ENCODE measurements at places on chromosomes 1 and 21. TPM values are rescaled to one million over a fixed set of nuclear protein-coding genes. Genes with fewer than 3 reads are reported as not detected.

- no peak for DNase-seq
These were observed 78.8 kb downstream of the PIK3CD start for GRCh38 chr1:9730096-9730901.

DNA sequence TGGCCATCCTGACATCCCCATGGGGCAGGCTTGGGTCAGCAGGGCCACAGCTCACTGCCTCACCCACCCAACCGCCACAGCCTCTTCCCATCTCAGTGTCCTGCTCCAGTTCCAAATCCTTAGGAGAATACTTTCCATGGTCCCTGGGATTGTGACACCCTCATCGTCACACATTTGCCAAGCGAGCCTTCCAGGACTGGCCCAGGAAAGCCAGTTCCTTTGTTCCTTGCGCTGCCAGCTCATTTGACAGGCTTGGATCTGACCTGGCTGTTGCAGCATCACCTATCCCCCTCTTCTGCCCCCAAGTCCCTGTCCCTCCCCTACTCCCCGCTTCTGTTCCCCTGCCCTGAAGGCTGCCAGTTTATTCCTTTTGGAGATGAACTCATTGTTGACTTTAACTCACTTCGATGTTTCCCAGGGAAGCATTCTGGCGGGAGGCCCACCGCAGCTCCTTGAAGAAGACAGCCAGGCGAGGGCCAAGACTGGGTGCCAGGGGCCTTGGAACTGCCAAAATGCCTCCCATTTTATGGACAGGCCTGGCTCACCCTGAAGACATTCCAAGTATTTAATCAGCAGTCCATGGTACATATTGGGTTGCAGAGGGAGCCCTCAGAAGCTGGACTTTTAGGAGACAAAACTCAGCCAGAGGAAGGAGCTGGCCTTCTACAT, 10.2 kb upstream of the GNL2 start:
- DNase-seq = no peak

DNA sequence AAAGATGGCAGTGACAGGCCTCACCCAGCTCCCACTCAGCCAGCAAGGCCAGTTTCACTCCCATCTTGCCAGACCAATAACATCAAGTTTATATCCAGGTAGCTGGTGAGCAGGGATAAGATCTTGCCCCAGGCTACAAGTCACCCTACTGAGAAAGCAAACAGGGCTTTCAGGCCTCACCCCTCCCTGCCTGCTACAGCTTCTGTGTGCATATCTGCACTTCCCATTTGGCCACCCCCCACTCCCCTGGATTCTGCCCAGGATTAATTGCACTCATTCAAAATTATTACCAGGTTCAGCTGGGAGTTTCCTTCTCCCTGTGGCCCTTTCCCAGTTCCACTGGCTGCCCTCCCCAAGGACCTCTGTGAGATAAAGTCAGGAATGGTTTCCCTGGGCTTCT, 352.1 kb downstream of the TBX15 start:
- DNase-seq = no peak

DNA sequence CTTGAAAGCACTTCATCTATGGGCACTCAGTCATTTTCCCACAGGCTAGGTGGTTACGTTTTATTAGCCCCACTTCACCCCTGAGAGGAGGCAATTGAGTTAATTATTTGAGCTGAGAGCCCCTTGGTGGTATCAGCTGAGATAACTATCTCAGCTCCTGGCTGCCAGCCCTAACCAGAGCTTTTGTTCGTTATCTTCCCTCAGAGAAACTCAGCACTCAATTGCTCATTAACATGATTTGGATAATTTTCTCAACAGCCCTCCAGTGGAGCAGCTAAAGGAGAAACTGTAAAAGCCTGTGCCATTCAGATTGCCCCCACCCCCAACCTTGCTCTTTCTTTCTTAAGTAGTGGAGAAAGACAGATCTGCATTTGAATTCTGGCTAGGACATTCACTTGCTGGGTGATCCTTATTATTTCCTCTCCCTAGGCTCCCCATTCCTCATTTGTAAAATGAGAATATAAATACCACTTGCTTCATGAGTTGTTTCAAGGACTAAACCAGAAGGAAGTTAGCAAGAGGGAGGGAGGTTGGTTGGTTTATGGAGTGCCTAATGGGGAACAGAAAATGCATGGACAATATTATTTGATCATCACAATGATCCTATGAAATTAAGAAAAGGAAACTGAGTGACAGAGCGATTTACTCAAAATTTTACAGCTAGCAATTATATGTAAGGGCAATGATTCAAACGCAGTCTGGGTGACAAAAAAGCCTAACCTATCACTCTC, 218.7 kb upstream of the FGGY start:
- no peak for DNase-seq

Gene CGN
- 0.36 TPM for total RNA-seq

Gene SLC41A1
- total RNA-seq = 6.3 TPM

DNA sequence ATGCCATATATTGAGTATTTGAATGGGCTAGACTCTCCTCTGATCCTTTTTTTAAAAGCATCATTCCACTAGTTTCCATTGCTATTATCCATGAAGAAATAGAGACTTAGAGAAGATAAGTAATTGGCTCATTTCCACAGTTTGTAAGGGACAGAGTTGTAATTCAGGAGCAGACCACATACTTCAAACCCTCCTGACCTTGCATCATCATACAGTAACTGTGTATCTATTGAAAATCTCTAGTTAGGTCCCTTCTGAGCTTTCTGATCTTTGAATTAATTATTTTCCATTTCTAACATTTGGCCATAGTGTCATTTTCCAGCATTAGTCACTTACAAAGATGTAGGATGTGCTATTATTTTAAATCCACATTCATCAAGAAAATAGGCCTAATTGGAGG, 386.5 kb upstream of the ST6GALNAC5 start:
- no peak for DNase-seq

DNA sequence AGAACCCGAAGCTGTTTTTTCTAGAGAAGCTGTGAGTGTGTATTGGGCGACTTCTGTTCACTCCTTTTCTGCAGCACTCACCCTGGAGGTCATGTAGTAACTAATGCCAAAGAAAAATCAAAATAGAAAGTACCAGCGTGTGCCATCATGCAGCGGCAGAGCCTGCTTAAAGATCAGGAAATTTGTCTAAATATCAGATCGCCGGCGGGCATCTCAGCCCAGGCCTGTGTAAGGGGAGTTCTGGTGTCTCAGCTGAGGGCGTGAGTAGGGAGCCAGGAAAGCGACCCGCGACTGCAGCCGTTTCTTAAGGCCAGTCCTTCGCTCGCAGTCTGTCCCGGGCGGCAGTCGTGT, 768 bp downstream of the EDARADD start:
- DNase-seq = no peak

- peak; percentile 53 for DNase-seq
These were observed 52.9 kb downstream of the MRPS6 start for GRCh38 chr21:34126269-34126668.

GRCh38 chr21:18157406-18157805, 87.2 kb upstream of the CHODL start:
- no peak for DNase-seq

Gene GSTM1
- total RNA-seq = not detected

Gene LYPD8
- total RNA-seq = not detected

DNA sequence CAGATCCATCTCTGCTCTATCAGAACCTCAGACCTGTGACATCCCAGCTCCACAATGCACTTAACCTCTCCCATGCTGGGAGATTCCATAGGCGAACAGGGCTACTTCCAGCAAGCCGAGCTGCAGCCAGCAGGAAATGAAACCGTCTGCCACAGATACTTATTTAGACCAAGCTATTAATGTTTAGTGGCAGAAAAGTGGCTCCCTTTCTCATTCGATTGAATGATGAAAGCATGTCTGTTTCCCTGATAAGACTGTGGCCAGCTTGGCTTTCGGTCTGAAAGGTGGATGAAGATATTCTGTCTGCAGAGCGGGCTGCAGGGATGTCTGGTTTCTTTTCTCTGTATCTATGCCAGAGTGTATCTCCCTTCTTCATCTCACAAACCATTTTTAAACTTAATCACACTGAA, 146.4 kb downstream of the GREM2 start:
- DNase-seq = peak; percentile 54

DNA sequence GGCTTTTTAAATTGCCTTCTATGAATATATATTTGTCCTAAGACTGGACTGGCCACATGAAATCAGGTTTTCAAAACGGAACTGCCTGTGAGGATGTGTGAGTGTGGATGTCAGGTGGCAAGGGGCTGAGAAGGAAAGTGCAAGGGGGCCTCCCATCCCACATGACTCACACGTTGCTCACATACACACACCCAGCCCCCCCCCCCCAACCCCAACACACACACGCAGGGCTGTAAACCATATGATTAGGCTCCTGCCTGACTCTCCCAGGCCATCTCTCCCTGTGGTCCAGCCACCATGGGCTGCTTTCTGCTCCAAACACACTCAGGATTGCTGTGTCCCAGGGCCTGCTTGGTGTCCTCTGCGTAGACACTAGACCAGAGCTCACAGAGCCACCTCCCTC, 22.4 kb downstream of the DEGS1 start:
- peak; percentile 91 for DNase-seq

GRCh38 chr21:46155514-46156377, at the start of gene FTCD:
FTCD (minus strand) TSS chr21:46155579; CDS start chr21:46155523, 56 bp downstream.
- DNase-seq = no peak

Gene CFAP107
- total RNA-seq = not detected

- DNase-seq = peak; percentile 37
These were observed 200.1 kb downstream of the ZC3H11B start for GRCh38 chr1:219412772-219413171.

- no peak for DNase-seq
These were observed 143.9 kb downstream of the RGS7 start for GRCh38 chr1:241213139-241213538.

GRCh38 chr1:162276493-162276892, 100.2 kb downstream of the SPATA46 start:
- peak; percentile 25 for DNase-seq

DNA sequence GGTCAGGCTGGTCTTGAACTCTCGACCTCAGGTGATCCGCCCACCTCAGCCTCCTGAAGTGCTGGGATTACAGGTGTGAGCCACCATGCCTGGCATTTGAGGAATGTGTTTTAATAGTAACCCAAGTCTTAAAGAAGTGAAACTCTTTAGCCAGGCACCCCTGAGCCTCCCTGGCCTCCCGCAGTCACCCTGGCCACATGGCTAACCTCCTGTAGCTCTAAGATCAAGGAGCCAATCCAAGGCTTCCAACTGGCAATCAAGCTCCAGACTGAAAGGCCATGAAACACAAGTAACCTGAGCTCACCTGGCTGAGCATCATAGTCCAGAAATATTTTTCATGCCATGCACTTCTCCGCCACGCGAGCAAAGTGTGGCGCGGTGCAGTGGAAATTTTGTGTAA, 84.3 kb downstream of the LTN1 start:
- no peak for DNase-seq

Gene FCRL4
- total RNA-seq = not detected

DNA sequence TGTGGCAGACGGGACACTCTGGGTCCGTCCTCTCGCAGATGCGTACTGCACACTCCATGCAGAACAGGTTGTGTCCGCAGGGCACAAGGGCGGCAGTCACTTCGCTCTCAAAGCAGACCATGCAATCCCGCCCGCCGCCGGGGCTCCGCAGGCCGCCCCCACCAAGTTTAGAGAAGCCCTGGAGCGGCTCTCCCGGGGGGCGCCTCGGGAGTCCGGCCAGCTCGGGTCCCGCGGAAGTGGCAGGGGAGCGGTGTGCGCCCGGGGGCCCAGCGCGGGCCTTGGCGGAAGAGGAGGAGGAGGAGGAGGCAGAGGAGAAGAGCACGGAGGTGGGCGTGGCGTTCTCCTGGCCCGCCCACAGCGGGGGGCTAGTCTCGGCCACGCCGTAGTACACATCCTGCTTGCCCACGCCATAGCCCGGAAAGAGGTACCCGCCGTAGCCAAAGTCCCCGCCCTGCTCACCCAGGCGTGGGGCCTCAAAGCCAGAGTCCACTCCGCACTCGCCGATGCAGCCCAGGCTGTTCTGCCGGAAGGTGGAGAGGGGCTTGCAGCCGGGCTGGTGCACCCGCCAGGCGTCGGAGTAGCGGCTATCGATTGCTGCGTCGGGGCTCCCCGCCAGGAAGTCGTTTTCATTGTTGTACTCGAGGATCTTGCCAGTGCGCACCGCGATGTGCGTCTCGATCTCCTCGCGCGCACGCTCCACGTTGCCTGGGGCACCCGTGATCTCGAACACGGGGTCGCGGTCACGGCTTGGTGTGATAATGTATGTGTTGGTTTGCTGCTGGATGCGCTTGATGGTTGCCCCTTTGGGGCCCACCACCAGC, 5.4 kb downstream of the MEX3A start:
- DNase-seq = no peak

- no peak for DNase-seq
These were observed 96.8 kb upstream of the BMP8A start for GRCh38 chr1:39394598-39394997.

DNA sequence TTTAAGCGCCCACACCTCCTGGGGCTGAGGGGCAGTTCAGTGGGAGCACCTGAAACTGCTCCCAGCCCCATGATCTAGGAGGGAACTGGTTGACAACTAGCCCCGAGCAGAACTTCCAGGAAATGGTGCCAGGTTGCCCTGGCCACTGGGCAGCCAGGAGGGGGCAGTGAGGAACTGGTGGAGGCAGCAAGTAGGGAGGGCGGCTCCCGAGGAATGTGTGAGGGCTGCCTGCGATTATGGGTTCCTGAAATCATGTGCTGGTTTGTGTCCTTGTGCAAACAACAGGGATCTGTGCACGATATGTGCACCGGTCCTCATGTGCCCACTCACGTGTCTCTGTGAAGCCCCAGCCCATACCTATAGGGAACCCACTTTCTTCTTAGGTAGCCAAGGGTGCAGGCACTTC, 9.9 kb downstream of the GPR3 start:
- DNase-seq = peak; percentile 55

- DNase-seq = peak; percentile 80
These were observed 72.6 kb upstream of the IPO9 start for GRCh38 chr1:201756406-201756805.

GRCh38 chr1:27299385-27300271, 22.3 kb upstream of the TMEM222 start:
- peak; percentile 100 for DNase-seq

Gene GPR25
- not detected for total RNA-seq

DNA sequence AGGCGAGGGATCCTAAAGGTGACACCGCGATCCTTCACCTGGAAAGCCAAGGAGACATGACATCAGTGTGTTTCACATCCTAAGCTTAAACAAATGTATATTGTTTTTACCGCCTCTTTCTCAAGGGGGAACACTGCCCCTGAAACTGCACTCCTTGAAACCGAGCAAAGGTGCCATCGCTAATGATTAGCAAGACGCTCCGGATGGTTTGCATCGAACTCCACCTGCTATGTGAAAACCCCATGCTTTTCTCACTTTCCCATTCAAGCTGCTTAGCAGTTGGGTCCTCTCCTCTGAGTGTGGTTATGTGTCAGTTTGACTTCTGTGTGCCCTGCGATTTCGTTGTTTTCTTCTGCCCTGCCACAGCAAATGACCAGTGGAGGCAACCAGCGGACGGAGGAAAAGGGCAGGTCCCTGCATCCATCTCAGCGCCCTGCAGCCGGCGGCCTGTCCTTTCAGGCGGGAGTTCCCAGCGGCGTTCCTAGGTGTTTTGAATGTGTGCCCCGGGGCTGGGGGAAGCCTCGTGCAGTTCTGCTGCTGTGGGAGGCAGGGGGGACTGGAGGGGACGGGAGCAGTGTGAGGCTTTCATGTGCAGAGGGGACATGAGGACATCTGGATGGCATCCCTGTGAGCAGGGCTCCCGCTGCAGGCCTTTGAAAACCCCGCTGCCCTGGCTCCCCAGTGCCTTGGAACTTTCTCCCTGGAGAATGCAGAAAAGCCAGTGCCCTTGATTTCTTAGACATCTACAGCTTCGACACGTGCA, 16.1 kb downstream of the ZBTB18 start:
- DNase-seq = no peak

All from IMR-90 (cell line).